NCI-H524 (cell line): ENCODE measurements at places on chromosomes 13 and 19.

GRCh38 chr19:50861496-50862286 lies 7.0 kb downstream of the KLK3 start:
- no peak for DNase-seq

DNA sequence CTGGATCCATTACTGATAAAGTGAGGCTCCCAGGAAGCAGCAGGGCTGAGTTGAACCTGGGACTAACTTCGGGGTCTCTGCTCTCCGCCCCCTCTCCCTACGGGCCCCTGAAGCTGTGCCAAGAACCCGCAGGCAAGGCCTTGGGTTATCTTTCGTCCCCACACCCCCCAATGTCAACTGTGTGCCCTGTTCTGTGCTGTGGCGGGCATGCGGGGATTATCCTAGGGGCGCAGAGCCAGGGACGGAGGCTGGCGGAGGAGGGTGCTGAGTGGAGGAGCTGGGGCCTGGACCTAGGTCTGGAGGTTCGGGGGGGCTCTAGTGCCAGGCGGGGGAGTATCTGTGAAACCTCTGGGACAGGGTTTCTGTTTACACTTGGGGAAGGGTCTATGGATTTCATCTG lies 26.4 kb downstream of the RFX1 start:
- DNase-seq, result no peak

DNA sequence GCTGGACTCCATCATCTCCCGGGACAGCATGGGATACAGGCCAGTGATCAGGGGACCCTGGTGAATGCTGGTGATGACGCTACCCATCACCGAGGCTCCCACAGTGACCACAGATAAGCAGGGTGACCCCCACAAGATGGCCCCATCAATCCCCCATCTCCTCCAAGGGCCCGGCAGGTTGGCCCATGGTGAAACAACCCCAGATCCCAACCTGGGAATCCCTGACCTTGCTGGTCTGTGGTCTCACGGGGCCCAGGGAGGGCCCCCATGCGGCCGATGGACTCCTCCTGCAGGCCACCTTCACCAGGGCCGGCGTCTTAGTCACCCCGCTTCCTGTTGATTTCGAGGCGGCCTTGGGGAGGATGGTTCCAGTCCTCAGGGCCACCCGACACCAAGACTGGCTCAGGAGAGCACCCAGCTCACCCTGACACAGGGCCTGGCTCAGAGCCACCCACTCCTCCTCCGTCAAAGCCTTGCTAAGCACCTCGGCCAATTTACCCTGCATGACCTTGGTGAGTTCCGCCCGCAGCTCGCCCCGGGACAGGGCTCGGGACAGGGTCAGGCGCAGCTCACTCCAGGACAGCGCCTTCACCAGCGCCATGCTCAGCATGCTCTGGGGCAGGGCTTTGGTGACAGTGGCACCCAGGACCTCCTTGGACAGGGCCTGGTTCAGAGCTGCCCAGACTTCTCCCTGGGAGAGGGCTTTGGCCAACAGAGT lies 10.0 kb downstream of the IQCN start:
- DNase-seq, result no peak

DNA sequence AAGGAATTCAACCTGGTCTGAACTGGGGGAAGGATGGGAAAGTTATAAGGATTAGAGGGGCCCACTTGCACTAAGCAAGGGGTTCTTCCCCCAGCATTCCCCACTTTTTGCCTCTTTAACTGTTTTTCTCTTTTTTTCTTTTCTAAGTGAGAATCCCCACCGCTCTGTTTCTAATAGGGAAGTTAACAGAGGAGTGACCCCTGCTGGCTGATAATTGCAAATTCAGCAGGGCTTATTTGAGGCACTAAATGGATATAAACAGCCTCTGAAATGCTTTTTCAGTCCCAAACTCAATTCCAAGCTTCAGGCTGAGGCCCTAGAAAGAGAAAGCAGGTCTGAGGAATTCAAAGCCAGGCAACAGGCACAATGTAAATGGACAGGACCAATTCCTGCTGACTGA lies 38.2 kb upstream of the CEACAM21 start:
- DNase-seq, result no peak

- no peak for DNase-seq
These were observed 968.8 kb downstream of the TUBA3C start for GRCh38 chr13:18212873-18213272.

DNA sequence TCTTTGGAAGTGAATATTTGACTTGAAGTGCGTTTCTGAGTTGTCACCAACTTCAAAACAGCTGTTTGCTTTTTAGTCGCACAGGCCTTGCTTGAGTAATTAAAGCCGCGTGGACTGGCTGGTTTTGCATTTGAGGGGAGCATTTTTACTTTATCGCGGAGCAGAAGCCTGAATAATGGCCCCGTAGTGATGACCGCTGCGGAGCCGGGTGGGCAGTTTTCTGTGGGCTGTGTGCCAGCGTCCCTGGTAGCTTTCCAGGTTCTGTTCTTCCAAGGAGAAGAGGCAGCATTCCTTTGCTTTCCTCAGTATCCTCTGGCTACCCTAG lies 1.1 kb downstream of the NAA16 start:
- DNase-seq, result peak; percentile 25

GRCh38 chr19:7618348-7618747 lies 11.0 kb downstream of the XAB2 start:
- no peak for DNase-seq

DNA sequence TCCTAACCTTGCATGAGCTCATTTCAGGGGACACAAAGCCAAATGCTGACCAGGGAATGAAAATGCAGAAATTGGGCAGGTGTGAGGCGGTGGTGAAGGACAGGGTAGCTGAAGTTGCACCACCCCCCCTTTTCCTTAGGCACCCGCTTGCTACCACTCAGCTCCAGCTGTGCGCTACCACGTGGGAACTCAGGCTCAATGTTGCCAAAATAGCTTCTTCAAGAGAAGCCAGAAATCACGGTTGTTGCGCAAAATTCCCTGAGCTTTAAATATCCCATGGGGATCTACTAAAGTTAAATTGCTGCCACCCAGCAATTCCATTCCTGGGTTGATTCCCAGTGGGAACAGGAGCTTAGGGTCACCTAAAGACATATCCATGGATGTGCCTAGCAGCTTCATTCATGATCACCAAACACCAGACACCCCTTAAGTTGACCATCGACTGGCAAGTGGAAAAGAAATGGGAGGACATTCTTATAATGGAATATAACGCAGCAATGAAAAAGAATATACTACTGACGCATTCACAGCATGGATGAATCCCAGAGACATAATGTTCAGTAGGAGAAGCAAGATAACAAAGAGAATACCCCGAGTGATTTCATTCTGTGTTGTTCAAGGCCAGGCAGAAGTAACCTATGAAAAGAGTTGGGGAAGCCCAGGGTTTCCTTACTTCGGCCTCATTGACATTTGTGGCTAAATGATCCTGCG lies 12.8 kb upstream of the ADGRL1 start:
- no peak for DNase-seq

DNA sequence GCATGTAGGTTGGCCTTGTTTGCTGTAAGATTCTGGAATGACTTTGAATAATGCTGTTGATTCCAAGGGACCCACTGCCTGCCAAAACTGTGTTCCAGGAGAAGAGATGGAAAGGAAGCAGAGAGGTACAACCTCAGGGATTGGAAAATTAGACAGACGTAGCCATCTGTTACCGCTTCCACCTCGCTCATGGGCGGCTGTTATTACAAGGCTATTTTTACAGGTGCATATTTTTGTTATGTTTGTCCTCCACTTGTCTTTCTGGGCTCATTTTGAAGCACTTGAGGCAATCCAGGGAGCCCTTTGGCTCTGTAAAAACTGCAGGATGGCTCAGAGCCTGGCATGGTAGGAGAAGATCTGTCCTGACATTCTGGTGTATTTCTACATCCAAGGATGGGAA lies 276.4 kb upstream of the TMTC4 start:
- DNase-seq, result no peak

GRCh38 chr19:34308381-34309367 lies 54.3 kb downstream of the GARRE1 start:
- DNase-seq, result no peak

DNA sequence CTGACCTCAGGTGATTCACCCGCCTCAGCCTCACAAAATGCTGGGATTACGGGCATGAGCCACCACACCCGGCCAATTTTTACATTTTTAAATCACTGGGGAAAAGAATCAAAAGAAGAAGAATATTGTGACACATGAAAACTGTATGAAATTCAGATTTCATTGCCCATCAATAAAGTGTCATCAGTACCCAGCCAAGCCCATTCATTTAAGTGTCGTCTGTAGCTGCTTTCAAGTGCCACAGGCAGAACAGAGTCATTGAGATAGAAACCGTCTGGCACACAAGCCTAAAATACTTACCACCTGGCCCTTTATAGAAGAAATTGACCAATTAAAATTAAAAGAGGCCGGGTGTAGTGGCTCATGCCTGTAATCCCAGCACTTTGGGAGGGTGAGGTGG lies 15.3 kb downstream of the COLGALT1 start:
- DNase-seq, result peak; percentile 81

- no peak for DNase-seq
These were observed 25.1 kb downstream of the FPR3 start for GRCh38 chr19:51820011-51820410.

GRCh38 chr13:68490594-68490993 lies 1260.5 kb upstream of the PCDH9 start:
- no peak for DNase-seq

DNA sequence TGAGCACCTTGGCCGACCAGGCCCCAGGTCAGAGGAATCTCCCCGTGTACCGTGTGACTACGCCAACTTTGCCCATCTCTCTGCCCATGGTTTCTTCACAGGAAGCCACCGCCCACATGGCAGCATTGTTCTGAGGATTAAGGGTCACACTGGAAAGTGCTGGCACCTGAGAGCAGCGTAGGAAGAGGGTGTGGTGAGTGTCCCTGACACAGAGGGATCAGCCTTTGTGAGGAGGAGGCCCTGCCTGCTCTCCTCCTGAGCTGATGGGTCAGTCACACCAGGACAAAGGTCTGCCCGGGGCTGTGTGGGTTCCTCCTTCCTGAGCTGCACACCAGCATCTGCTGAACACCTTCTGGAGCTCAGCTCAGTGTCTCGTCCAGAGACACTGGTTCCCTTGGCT lies 32.2 kb upstream of the SLC15A1 start:
- DNase-seq, result no peak

- DNase-seq, result no peak
These were observed 18.2 kb upstream of the ZNF543 start for GRCh38 chr19:57302020-57302465.

DNA sequence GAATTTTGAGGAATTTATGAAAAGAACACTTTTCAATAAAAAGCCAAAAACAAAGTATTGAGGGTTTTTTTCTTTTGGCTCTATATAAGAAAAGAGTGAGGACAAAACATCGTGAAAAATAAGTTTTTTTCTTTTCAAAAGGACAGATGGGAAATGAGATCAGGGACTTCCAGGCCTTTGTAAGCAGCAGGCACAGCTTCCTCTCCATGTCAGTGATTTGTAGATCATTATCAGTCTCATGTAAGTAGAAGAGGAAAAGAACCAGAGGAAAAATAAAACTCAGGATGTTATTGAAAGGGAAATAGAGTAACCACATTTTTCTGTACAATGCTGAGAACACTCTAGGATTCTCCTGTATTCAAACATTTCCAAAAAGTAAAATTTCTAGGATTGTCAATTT lies 29.9 kb downstream of the DOCK9 start:
- DNase-seq, result no peak

DNA sequence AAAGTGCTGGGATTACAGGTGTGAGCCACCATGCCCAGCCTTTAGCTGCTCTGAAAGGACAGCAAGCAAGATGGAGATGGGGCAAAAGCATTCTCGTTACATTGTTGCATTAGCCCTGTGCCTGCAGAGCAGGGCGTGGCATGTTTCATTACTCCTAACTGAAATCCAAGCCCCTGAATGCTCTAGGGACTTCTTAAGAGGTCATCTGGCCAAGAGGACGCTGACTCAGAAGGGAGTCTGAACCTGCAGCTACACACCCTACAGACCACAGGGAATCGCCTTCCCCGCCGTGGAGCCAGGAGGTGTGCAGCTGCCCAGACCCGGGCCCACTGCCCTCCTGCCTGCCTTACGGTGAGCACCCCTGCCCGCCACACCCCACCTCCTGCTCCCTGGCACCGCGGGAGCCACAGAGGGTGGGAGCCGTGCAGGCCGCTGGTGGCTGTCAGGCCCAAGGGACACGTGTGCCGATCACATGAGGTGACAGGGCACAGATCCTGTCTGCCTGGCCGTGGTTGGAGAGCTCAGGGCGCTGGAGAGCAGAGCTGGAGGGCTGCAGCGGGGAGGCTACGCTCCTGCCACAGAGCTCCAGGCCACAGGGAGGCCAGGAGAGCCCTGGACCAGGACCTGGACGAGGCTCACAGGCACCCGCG lies 27.2 kb downstream of the ADPRHL1 start:
- DNase-seq, result no peak

DNA sequence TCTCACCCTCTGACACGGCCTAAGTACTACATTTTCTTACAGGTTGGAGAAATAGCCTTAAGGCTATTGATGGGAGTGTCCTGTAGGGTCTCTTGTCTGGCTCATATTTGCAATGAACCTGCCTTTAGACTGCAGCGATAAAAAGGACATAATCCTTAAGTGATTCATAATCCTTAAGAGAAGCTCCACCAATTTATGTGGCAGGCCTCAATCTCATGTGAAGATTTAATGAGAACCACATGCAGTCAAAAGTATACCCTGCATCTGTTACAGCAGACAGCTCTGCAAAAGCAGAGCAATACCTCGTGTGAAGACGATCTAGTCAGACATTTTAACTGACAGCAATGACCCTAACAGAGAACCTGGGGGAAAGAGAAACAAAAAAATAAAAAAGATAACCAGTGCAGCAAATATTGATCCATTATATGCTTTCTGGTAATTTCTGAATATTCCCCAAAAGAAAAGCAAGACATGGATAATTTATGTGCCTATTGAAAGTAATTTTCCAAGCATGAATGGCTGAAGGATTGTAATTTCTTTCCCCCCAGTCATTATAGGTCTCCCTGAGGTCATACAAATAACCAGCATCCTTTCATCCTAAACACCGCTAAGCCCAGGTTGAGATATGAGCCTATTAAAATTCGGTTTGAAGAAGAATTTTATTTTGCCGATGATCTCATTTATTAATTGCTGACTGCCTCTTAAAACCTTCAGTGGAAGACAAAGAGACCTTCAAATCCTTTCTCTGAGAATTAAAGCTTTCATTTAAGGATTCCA lies 321.8 kb upstream of the NBEA start:
- DNase-seq, result peak; percentile 96

DNA sequence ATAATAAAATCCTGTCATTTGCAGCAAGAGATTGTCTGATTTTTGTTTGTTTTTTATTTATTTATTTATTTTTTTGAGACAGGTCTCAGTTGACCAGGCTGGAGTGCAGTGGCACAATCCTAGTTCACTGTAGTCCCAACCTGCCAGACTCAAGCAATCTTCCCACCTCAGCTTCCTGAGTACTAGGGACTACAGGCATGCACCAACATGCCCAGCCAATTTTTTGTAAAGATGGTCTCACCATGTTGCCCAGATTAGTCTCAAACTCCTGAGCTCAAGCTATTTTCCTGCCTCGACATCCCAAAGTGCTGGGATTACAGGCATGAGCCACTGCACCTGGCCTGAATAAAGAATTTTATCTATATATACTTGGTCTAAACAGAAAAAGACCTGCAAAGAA lies 17.6 kb downstream of the ZNF233 start:
- no peak for DNase-seq

- no peak for DNase-seq
These were observed 941 bp downstream of the MYPOP start for GRCh38 chr19:45901432-45901911.

GRCh38 chr13:73984949-73985691 lies 149.1 kb downstream of the KLF12 start:
- DNase-seq, result no peak
